ENCODE measurements at places on chromosomes 2 and 18.

GRCh38 chr18:12491611-12492435 lies 84.1 kb downstream of the PRELID3A start:
- DNase-seq, result no peak

DNA sequence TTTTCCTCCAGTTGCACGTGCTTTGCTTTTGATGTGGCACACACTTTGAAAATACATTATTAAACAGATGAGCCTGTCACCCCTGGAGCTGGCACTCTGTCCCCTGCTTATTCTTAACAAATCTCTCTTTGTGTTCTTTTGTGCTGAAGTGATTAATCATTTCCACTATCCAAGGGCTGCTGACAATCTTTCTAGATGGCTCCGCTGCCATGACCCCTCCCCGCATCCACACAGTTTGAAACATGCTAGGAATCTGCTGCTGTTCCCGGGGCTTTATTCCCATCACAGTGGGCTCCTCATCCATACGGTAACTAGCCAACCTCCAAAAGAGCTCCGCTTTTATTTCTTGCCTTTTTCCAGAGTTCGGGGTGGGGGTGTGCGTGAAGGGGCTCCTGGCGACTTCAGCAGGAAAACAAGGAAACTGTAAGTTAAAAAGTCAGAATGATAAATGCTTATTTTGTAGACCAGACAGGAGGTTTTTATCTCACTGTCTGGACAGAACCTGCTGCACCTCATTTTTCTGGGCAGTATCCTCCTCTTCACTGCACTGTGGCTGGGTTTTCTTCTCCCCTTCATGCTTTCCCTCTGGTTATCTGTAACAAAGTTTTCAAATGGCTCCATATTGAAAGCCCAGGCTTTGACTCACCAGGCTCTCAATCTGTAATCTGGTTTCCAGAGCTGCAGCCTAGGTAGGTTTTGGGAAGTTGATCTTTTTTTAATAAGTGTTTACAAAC lies 319.7 kb downstream of the AFF3 start:
- DNase-seq, result no peak

DNA sequence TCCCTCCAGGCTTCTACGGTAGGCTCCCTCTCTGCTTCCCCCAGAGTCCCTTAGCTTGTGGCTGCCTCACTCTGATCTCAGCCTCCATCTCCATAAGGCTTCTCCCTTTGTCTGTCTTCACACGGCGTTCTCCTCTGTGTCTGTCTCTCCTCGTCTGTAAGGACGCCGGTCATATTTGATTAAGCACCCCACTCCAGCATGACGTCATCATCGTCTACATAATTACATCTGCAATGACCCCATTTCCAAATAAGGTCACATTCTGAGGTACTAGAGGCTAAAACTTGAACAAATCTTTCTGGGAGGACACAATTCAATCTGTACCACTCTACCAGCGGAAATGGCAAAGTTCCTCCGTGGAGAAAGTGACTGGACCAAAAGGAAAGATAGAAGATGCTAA lies 8.3 kb upstream of the COL6A3 start:
- no peak for DNase-seq

DNA sequence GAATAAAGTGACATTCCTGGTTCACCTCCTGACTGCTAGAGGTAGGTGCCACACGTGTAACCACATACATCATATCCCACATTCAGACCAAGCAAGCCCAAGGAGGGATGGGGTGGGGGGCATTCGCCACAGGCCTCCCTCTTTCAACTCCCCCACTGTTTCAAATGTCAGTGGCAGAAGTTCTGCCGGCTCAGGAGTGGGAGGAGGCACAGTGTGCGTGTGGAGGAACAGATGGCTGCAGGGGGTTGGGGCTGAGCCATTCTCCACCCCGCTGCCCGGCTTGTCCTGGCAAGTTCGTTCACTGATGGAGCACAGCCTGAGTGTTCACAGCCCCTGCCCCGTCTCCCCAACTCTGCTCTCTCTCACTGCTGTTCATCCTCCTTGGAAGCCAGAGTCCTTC lies 75.4 kb upstream of the TANC1 start:
- peak; percentile 36 for DNase-seq

DNA sequence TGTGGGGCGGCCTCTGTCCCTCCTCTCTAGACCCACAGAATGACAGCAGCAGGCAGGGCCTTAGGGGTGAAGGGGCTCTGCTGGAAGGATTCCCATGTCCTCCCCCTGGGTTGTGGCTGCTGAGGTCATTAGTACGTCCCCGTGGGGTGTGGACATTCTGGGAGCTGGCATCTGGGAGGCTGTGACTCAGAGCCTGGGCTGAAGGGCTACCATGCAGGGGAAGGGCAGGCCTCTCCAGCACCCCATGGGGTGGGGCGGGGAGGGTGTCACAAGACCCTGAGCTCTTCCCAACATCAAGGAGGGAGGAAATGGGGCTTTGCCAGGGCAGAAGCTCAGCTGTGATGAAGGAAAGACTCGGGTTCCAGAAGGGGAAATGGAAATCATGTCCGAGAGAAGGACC lies 105.8 kb upstream of the SMAD2 start:
- DNase-seq, result peak; percentile 9

GRCh38 chr18:3329471-3329870 lies 67.5 kb downstream of the MYL12B start:
- no peak for DNase-seq

DNA sequence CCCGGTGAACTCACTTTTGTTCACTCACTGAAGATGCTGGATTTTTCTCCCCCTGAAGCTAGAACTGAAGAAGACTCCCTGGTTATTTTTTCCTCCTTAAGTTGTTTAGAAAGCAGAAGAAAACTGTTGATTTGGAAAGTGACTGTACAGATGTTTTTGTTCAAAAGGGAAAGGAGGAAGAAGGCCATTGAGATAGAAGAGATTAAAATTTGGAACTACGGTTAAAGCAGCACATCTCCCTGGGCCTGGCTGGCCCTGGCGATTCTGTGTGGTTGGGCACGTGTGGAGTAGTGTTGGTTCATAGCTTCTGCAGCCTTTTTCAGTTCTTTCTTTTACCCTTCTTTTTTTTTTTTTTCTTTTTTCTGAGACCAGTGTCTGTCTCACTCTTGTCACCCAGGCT lies 109.2 kb downstream of the MAP4K4 start:
- no peak for DNase-seq

GRCh38 chr2:75153221-75153620 lies 46.1 kb downstream of the TACR1 start:
- no peak for DNase-seq

- no peak for DNase-seq
Measured at GRCh38 chr2:37391711-37392110, 47.3 kb downstream of the QPCT start.

DNA sequence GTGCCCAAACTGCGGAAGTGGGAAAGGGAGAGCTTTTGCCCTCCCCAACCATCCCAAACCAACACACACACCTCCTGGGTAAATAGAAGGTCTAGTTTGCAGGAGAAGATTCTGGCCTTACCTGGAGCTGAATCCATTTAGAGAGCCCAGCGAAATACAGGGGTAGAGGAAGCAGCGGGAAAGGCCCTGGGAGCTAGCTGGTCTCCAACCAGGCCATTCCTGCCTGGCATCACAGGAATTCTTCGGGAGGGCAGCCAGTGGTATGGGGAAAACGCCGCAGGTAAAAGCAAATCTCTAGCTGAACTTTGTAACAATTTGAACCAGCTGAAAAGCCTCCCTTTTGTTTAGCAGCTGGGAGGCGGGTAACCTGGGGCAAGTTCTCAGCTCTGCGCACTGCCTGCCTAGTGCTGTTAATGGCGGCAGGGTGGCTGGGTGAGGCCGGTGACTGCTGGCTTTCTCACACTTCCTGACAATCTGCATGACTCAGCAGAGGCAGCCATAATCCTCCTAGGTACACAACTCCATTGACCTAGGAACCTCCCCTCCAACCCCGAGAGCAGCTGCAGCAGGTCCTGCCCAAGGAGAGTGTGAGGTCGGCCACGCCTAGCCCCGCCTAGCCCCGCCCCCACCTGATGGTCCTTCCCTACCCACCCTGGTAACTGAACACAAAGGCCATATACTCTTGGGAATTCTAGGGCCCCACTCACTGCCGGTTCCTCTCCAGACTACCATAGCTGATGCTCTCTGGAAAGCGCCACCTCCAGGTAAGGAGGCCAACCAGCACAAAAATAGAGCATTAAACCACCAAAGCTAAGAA lies 483.8 kb upstream of the REG3G start:
- DNase-seq, result no peak

- DNase-seq, result no peak
Measured at GRCh38 chr18:60189856-60190255, 182.7 kb downstream of the MC4R start.

DNA sequence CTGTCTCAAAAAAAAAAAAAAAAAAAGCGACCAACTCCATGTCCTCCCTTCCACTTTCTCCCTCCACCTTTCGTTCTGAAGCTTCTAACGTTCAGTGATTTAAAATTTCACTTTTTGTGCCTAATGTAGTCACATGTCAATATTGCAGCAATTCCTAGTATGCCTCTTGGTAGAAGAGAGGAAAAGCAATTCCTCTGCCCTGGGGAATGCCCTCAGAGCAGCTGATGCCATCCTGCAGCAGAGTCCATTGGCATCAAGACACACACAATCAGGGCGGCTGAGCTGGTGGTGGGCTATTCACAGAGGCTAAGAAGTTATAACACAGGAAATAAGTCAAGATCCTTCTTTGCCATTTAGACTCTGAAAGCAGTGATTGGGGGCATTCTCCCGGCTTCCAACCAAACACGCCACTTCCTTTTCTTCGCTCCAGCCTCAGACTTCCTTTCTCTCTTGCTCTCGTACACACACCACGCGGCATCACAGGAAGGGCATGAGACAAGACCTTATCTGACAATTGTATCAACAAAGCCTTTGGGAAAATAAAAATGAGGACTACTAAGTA lies 71.9 kb downstream of the MOGAT1 start:
- DNase-seq, result peak; percentile 65

DNA sequence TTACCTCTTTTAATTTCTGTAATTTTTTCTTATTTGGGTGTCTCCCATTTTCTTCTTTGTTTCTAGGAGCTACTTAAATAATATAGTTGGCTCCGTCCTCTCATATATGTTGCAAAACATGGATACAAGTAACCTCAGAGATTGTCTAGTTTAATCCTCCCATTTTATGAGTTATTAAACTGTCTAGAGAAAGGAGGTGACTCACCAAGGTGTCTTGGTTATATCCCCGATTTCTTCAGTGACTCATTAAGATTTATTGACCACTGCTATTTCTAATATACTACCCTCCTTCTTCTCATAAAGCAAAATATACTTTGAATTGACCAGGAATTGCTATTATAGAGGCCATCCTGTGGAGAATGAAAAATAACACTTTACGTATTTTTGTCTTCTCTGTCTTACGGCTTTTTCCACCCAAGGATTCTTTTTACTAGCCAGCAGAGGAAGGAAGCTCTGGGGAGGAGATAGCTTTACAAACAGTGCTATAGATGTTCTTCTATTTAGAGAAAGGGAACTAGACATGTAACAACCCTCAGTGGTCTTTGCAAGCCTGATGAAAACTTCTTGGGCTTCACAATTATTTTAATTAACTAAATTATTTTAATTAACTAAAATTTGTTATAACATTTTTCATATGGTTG lies 300.4 kb upstream of the TNP1 start:
- peak; percentile 9 for DNase-seq

GRCh38 chr2:216603884-216604245 lies 29.4 kb upstream of the IGFBP2 start:
- DNase-seq, result no peak

DNA sequence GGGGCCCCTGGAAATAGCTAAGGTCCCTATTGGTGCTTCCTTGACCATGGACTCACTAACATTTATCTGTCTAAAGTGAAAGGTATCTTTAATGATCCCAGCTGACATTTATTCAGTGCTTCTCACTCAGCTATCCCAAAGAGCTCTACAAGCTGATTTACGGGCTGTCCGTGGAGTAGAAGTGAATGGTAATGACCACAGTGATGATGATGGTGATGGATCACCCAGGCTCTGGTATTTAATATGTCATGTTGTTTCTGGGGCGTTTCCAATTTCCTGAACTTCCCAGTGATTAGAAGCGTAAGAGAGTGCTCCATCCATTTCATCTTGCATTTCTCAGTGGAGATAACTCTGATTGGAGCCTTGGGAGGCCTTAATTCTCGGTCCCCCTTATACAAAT lies 304.3 kb downstream of the HRH4 start:
- DNase-seq, result no peak

- DNase-seq, result no peak
Measured at GRCh38 chr2:185221-185620, 78.6 kb downstream of the SH3YL1 start.

GRCh38 chr2:61882850-61883249 lies 5.6 kb downstream of the CCT4 start:
- no peak for DNase-seq

DNA sequence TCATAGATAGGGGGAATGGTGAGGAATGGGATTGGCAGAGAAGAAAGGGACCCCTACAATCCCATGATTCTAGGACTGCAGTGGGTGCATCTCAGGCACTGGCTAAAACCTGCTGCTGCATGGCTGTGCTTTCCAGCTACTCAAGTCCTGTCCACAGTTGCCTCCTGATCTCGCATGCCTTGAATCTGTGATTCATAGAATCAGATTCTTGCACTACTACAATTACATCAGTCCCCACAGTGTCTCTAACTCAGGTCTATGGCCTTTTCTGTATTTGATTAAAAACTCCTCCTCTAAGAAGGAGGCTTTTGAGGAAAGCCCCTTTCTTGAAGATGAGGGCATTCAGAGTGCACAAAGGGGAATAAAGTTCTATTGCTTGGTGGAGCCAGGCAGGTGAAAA lies 117.4 kb downstream of the LRATD1 start:
- no peak for DNase-seq

DNA sequence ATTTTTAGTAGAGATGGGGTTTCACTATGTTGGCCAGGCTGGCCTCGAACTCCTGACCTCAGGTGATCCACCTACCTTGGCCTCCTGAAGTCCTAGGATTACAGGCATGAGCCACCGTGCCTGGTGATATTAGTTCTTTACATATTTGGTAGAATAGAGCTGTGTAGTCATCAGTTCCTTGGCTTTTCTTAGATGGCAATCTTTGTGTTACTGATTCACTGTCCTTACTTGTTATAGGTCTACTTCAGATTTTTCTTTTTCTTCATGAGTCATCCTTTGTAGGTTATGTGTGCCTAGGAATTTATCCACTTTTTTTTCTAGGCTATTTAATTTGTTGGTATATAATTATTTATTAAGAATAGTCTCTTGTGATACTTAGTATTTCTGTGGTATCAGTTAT lies 30.3 kb upstream of the ZSWIM2 start:
- DNase-seq, result no peak

Measured in LHCN-M2 (cell line).